ENCODE measurements at places on chromosomes 11 and 22. TPM values are rescaled to one million over a fixed set of nuclear protein-coding genes. Genes with fewer than 3 reads are reported as not detected.

The DDI1 gene
- polyA plus RNA-seq = not detected

The LRRC10B gene
- polyA plus RNA-seq = not detected

The SAA4 gene
- not detected for polyA plus RNA-seq

The ACTN3 gene
- not detected for polyA plus RNA-seq

The ART5 gene
- 0.38 TPM for polyA plus RNA-seq

The CD6 gene
- polyA plus RNA-seq = not detected

The ZNF280A gene
- not detected for polyA plus RNA-seq

The THOC5 gene
- 89.1 TPM for polyA plus RNA-seq

The DEPDC7 gene
- polyA plus RNA-seq = 4.2 TPM

The SCGB1D2 gene
- not detected for polyA plus RNA-seq

The FGF19 gene
- not detected for polyA plus RNA-seq

The STARD10 gene
- polyA plus RNA-seq = 37.1 TPM

The MS4A15 gene
- polyA plus RNA-seq = not detected

The MACROD1 gene
- 12.4 TPM for polyA plus RNA-seq

The TMA7B gene
- not detected for polyA plus RNA-seq

The TSKU gene
- 27.3 TPM for polyA plus RNA-seq

The LSP1 gene
- not detected for polyA plus RNA-seq
